ENCODE measurements at places on chromosomes 11 and 22. TPM values are rescaled to one million over a fixed set of nuclear protein-coding genes. Genes with fewer than 3 reads are reported as not detected.
A peak's percentile ranks its signal among the peaks of the same experiment; 100 is the strongest.

CTTN gene
- total RNA-seq: 126 TPM

PTPN5 gene
- total RNA-seq: 0.26 TPM

OR51B2 gene
- not detected for total RNA-seq

TIMM10B gene
- total RNA-seq: 22.3 TPM

ASCL2 gene
- 3.0 TPM for total RNA-seq

JHY gene
- 2.3 TPM for total RNA-seq

RIMBP3B gene
- not detected for total RNA-seq

SEPTIN3 gene
- 0.52 TPM for total RNA-seq

IFT27 gene
- total RNA-seq: 7.6 TPM

SCT gene
- not detected for total RNA-seq

SLC43A1 gene
- total RNA-seq: 128 TPM

TBX10 gene
- not detected for total RNA-seq

TCN1 gene
- total RNA-seq: 1.3 TPM

- DNase-seq: no peak
Observed at GRCh38 chr11:103317118-103317517, 207.9 kb downstream of the DYNC2H1 start.

- no peak for DNase-seq
Observed at GRCh38 chr22:40212121-40212520, 34.4 kb downstream of the TNRC6B start.

DNA sequence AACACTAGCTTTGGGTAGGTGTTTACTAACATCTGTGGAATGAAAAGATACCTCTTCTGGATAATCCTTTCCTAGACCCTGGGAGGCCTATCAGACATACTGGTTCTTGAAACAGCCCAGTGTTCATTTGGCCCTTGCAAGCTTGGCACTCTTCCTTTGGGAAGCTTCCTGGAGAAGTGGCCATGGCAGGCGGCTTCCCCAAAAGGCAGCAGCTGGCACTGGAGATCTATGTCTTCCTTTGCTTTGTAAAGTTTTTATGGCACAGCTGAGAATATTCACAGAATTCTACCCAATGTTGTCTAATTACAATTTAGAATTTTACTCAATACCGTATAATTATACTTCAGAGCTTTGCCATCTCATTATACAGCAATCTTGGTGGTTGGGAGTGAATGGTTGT is 199.2 kb upstream of the C11orf87 start:
- no peak for DNase-seq

- DNase-seq: peak; percentile 88
Observed at GRCh38 chr22:35335936-35336781, 36.5 kb downstream of the TOM1 start.

DNA sequence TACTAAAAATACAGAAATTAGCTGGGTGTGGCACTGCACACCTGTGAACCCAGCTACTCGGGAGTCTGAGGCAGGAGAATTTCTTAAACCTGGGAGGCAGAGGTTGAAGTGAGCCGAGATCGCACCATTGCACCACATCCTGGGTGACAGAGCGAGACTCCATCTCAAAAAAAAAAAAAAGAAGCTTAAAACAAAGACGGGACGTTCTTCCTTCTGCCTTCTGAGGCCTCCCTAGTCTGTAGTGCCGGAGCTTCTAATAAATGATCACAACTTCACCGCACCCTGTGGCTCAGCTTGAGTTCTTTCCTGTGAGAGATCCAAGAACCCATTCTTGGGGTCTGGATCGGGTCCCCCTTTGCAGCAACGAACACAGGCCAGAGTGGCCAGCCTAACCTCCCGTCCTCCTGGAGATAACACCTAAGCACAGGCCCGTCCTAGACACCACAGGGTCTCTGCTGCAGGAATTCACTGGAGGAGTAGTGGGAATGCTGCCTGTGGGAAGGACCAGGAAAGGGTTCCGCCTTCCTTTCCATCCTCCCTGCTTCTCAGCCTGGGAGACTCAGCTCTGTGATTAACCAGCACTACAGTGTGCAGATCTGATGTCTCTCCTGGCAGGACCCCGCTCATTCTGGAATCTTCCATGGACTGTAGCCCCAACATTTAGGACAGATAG is 2.2 kb upstream of the APOBEC3H start:
- no peak for DNase-seq

- no peak for DNase-seq
Observed at GRCh38 chr22:41217553-41218157, 12.5 kb downstream of the L3MBTL2 start.

- no peak for DNase-seq
Observed at GRCh38 chr11:1049071-1049405, 12.5 kb upstream of the MUC6 start.

- DNase-seq: no peak
Observed at GRCh38 chr22:17077255-17077654, 7.5 kb upstream of the IL17RA start.

DNA sequence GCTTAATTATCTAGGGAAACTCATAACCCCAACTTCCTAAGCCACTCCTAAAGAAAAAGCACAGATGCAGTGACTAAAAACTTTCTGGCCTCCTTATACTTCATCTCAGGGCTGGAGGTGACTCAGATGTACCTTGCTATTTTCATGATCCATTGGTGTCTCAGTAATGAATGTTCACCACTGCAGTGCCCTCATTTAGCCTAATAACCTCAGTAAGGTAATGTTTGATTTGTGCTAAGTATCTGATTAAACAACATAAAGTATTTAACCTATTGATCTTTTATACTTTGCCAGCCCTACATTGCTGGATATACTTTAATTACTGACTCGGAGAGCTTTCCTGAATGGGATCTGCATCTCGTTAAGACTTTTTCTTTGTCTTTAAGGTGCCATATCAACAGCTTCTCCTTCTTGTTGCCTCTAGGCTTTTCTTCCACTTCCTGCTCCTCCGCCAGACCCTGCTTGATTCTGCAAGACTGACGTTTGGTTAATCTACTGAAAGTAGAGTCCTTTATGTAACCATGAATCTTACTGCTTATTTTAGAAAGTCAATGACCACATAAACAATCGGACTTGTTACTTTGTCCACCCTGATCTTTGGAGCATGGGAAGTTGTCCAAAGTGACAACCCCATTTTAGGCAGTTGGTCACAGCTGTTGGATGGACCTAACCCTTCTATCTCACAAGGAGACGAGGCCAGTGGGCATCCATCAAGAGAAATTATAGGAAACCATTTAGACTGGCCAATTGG is 303.0 kb downstream of the ST3GAL4 start:
- DNase-seq: no peak

GRCh38 chr11:44004452-44005062 is 43.2 kb upstream of the ACCSL start:
- no peak for DNase-seq

GRCh38 chr11:104841185-104841584 is 57.1 kb downstream of the CASP12 start:
- no peak for DNase-seq

- DNase-seq: no peak
Observed at GRCh38 chr22:37701141-37701786, 4.4 kb downstream of the TRIOBP start.

- no peak for DNase-seq
Observed at GRCh38 chr11:82790723-82791484, 57.2 kb upstream of the FAM181B start.

- no peak for DNase-seq
Observed at GRCh38 chr22:20038574-20038973, 17.7 kb downstream of the TANGO2 start.

- no peak for DNase-seq
Observed at GRCh38 chr11:69485337-69486041, 4.0 kb downstream of the LINC01488 start.

DNA sequence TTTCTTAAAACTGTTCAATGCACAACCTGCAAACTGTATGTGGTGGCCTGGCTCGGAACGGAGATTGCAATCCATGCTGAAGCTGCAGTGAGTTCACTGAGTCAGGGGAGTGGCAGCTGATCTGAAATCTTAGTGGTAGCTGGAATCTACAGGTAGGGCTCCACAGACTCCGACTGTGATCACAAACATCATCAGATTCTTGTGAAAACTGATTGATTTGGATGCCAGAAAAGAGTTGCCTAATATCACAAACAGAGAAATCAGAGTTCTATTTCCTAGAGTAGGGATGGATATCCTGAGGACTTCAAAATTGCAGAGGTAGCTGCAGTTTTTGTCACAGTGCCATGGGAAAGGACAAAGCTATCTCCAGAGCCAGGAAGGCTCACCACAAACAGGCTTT is 57.5 kb upstream of the SC5D start:
- no peak for DNase-seq

DNA sequence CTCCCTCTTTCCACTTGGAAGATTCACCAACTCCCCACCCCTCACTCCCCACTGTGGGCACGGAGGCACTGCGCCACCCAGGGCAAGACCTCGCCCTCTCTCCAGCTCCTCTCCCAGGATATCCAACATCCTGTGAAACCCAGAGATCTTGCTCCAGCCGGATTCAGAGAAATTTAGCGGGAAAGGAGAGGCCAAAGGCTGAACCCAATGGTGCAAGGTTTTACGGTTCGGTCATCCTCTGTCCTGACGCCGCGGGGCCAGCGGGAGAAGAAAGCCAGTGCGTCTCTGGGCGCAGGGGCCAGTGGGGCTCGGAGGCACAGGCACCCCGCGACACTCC is 397 bp upstream of the CD44 start:
- no peak for DNase-seq

DNA sequence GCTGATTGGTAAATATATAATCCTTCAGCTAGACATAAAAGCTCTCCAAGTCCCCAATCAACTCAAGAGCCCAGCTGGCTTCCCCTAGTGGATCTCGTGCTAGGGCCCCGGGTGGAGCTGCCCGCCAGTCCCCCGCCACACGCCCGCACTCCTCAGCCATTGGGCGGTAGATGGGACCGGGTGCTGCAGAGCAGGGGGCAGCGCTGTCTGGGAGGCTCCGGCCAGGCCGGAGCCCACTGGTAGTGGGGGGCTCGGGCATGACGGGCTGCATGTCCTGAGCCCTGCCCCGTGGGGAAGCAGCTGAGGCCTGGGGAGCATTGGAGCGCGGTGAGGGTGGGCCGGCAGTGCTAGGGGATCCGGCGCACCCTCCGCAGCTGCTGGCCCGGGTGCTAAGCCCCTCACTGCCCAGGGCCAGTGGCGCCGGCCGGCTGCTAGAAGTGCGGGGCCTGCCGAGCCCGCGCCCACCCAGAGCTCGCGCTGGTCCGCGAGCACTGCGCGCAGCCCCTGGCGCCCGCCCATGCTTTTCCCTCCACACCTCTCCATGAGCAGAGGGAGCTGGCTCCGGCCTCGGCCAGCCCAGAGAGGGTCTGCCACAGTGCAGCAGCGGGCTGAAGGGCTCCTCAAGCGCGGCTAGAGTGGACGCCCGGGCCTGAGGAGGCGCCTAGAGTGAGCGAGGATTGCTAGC is 1680.6 kb upstream of the RAG2 start:
- no peak for DNase-seq

DNA sequence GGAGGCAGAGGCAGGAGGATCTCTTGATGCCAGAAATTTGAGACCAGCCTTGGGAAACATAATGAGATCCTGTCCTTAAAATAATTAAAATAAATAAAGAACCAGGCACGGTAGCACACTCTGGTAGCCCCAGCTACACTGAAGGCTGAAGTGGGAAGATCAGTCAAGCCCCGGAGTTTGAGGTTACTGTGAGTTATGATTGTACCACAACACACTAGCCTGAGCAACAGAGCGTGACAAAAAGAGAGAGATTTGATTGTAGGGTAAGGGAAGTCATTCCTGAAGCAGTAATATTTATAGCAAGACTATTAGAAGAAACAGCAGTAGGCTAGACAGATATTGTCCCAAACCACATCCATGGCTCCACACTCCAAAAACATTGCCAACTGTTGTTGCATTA is 1408.4 kb upstream of the TENM4 start:
- DNase-seq: no peak

- peak; percentile 27 for DNase-seq
Observed at GRCh38 chr22:41360126-41360525, 21.6 kb upstream of the TEF start.

DNA sequence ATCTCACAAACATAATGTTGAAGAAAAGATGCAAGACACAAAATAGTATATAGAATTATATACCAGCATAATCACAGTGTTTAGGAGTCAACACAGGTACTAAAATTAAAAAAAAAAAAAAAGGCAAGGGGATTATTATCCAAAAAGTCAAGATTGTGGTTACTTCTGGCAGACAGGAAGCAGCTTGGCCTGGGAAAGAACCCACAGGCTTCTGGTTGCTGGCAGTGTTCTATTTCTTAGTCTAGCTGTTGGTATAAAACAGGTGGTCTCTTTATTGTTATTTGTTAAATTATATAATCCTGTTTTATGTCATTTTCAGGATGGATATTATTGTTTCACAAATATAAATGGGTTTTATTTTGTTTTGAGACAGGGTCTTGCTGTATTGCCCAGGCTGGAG is 54.0 kb downstream of the C11orf58 start:
- no peak for DNase-seq

DNA sequence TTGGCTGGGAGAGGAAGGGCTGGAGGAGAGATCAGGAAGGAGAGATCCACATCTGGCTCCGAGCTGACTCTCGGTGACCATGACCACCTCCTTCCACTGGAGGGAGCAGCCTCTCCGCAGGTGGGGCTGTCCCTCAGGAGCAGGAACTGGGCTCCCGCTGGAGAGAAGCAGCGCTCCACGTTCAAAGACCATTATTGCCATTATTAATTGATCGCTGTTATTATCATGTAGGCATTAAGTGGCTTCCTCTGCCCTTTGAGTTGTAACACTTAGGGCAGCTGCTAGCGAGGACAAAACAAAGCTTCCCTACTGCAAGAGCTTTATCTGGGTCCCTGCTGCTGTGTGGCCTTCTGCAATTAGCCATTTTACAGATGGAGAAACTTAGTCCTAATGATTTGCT is 251.9 kb downstream of the ST3GAL4 start:
- peak; percentile 72 for DNase-seq

DNA sequence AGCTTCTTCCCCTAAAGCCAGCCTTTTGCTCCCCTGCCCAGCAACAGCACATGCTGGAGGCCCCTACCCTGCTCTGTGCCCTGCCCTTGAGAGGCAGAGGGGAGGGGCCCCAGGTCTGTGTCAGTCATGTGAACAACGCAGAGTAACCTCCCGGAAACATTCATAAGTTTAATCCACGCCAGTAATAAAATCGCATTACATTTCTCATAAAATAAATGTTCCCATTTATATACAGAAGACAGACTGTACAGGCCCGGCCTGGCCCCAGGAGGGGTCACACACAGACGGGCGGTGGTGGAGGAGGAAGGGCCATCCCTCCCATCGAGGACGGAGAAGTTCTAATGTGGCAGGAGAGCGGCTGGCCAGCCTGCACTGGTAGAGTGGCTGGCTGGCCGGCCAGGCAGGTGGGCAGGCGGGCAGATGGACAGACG is 39.5 kb downstream of the LMO1 start:
- no peak for DNase-seq

DNA sequence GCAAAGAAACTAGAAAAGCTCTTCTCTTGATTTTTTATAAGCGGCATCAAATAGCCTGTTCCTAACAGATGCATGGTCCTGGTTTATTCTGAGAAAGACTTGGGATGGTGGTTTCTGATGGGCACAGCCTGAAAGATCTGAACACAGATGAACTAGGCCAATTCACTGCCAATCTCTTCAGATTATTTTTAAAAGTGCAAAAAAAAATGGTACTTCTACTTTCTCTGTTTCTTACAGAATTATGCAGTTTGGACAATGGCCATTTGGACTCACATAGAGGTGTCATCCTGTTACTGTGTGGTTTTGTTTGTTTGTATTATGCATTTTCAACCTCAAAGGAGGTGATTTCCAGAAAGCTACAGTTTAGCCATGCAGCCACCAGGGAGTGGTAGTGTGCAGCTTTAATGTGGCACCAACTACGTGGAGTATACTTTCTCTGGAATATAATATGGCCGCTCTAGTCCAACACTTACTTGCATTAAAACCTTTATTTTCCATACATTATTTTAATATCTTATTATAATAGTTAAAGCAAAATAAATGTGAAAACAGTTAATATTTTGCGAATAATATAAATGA is 469.8 kb upstream of the KIRREL3 start:
- peak; percentile 23 for DNase-seq
